ENCODE measurements at places on chromosomes 12 and 14.

- DNase-seq, result no peak
Observed at GRCh38 chr12:93676408-93677194, 574 bp upstream of the CRADD start.

GRCh38 chr14:59305836-59306555 lies 117.5 kb downstream of the DAAM1 start:
- no peak for DNase-seq

DNA sequence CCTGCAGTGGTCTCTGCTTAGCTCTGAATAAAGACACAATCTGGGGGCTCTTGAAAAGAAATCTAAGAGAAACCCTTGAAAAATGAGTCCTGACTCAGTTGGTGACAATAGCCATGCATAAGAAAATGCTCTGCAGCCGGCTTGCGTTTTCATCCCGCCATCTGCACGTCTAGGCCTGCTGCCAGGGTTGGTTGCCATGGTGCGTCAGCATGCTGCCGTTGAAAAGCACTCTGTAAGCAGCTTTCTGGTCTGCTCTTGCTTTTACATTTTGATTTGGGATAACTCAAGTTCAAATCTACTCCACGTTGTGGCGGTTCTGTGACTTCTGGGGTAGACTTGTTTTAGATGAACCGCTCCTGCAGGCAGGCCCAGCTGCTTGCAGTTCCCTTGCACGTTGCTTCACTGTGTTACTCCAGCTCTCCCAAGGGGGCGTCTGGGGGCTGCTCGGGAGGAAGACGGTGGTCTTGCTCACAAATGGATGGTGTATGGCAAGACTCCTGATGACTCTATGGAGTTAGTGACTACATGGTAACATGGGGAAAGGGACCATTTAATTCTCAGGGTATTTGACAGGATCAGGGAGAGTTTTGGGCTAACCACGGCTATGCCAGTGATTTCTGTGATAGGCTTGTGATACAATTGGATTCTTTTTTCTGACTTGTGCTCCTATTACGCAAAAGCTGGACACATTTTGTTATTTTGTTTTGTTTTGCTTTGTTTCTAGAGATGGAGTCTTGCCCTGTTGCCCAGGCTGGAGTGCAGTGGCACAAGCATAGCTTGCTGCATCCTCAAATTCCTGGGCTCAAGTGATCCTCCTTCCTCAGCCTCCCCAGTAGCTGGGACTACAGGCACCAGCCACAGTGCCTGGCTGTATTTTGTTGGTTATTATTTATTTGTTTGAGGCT lies 15.8 kb downstream of the WNT5B start:
- peak; percentile 88 for DNase-seq

GRCh38 chr12:29208936-29209701 lies 60.0 kb downstream of the FAR2 start:
- no peak for DNase-seq

- no peak for DNase-seq
Observed at GRCh38 chr12:67650388-67651131, 2.0 kb downstream of the DYRK2 start.

DNA sequence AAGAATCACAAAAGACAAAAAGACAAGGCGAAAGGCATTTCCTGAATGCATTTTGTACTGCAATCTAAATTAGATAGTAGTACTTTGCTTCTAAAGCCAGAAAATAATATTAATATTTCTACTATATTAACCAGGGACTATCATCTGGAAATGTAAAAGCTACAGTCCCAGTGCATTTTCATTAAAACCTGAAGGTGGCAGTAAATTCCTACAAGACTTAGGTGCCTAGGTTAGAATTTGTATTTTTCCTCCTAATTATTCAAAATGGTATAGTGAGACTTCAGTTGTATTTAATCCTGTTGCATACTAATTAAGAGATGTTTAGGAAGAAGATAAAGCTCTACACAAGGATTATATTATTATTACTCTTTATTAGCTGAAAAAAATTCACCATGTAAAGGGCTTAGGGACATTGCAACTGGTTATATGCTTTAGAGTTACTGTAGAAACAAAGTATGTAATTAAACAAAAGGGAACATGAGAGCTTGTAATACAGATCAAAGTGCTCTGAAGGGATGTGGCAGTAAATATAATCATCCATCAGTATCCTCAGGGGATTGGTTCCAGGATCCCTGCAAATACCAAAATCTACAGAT lies 53.6 kb downstream of the BRMS1L start:
- peak; percentile 22 for DNase-seq

DNA sequence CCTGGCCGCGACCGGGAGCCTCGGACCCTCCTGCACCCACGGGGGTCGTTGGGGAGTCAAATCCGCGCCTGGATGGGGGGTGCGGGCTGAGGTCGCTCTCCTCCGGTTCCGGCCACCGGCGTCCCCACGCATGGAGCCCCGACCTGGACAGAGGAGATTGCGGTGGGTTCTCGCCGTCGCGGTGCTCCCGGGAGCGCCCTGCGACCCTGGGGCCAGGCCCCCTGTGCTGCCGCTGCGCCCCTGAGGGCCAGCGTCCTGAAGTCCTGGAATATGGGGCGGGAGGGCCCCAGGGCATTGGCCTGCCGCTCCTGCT lies 345 bp downstream of the ASPG start:
- DNase-seq, result no peak
